ENCODE measurements at places on chromosomes 2 and 18.
A peak's percentile ranks its signal among the peaks of the same experiment; 100 is the strongest.

DNA sequence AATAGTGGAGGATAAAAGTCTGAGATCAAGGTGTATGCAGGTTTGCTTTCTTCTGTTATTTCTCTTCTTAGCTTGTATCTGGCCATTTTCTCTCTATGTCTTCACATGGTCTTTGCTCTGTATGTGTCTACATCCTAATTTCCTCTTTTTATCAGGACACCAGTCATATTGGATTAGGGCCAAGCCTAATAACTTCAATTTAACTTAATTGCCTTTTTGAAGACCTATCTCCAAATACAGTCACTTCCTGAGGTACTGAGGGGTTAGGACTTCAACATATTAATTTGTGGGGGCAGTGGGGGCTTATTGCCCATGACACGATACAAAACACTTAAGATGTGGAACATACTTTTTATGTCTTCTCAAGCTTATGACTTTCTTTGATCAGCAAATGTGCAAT lies 632.9 kb upstream of the CELF4 start:
- DNase-seq, result no peak

DNA sequence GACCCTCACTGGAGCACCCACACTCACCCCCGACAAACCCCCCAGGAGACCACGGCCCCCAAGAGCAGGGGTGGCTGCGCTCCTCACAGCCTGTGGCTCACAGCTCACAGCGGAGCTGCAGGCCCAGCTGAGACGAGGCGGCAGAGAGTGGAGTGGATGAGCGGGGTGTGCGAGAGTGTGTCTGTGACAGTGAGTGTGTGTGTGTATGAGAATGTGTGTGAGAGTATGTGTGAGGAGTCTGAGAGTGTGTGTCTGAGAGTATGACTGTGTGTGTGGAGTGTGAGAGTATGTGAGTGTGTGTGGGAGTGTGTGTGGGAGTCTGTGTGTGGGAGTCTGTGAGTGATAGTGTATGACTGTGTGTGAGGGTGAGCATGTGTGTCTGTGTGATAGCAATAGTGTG lies 55.3 kb upstream of the ID2 start:
- DNase-seq, result no peak

DNA sequence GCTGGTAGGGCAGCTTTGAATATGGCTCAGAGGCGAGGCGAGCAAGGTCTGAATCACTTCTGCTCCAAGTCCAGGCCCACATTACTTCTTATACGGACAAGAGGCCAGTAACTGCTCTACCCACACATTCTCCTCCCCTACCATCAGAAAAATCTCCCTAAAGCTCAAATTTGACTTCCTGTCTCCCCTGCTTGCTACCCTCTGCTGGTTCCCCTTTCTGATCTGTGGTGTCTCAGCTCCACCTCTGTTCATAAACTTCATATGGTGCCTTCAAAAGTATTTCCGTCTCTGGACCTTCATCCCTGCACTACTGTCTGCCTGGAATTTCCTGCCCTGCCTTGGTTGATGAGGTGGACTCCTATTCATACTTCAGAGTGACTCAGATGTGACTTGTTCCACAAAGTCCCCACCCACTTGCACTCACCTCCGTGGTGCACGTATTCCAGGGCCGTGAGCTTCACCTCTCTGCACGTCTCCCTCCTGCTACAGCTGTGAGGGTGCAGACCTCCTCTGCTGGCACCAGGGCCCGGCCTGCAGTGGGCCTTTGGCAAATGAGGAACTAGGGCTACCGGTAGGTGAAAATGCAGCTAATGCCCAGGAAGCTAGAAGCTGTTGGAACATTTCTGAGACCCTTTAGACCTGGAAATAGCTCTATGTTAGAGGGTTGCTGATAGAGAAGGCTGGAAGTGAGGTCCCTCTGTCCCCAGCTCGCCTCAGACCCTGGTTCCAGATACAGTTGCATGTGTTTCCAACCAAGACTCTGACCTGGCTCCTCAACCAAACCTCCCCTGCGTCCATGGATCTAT lies 24.6 kb upstream of the KCMF1 start:
- no peak for DNase-seq

DNA sequence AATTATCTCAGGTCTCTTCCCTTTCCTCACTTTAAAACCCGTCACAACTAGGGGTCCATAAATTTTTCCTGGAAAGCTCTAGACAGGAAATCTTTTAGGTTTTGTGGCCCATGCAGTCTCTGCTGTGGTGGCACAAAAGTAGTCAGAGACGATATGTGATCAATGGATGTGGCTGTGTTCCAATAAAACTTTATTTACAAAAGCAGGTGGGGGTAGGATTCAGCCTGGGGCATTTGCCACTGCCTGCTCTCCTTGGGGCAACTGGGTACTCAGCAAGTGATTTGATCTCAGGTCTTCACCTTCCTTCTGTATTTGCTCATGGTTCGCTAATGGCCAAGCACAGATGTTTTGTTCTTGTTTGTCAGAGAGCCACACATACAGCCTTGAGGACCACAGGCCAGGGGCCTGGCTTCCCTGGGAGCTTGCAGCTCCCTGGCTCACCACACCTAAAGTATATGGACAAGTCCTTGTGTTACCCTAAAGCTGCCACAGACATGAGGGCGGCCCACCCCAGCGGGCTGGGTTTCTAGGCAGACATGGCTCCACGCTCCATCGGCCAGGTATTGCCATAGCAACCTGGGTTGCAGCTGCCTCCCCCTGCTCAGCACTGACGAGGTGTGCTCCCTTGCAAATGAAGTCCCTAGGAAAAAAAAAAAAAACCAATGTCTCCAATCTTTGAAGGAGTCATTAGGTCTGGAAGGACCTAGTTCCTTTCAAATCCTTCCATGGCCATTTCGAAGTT lies 89.7 kb upstream of the YWHAQ start:
- DNase-seq, result no peak

DNA sequence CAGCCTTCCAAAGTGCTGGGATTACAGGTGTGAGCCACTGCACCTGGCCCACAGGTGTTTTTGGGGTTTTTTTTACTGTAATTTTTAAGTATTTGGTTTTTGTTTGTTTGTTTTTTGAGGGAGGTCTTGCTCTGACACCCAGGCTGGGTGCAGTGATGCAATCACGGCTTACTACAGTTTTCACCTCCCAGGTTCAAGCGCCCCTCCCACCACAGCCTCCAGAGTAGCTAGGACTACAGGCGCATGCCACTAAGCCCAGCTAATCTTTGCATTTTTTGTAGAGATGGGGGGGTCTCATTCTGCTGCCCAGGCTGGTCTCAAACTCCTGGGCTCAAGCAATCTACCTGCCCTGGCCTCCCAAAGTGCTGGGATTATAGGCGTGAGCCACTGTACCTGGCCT lies 7.3 kb upstream of the SLC11A1 start:
- no peak for DNase-seq

- no peak for DNase-seq
Observed at GRCh38 chr2:172462849-172463381, 35.5 kb downstream of the ITGA6 start.

GRCh38 chr2:62277688-62278087 lies 81.8 kb downstream of the B3GNT2 start:
- DNase-seq, result no peak

DNA sequence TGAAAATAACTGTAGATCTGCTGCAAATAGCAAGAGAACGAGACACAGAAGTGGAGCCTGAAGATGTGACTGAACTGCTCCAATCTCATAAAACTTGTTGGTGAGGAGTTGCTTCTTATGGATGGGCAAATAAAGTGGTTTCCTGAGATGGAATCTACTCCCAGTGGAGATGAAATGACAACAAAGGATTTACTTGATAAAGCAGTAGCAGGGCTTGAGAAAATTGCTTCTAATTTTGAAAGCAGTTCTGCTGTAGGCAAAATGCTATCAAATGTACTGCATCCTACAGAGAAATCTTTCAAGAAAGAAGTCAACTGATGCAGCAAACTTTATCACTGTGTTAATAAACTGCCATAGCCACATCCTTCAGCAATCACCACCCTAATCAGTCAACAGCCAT lies 44.0 kb downstream of the RPRD1A start:
- no peak for DNase-seq

- DNase-seq, result no peak
Observed at GRCh38 chr2:70663411-70663810, 104.6 kb downstream of the ADD2 start.

- no peak for DNase-seq
Observed at GRCh38 chr18:71116535-71116934, 827.7 kb downstream of the SOCS6 start.

DNA sequence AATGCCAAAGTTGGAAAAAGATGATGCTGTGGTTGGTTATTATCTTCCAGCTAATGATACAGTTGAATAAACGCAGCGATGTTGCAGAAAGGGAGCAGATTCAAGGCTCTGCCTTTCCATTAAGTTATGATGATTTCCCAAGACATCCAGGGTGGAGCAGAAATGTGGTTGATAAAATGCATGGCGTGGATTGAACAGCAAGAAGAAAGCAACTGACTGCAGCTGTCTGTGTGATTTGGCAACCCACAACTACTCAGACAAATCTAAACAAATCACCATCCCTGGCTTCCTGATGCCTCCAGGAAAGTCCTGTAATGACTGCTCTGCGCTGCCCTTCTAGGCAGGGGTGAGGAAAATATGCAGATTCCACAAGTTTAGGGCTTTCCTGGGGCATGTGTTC lies 166.3 kb downstream of the NRP2 start:
- no peak for DNase-seq

- DNase-seq, result no peak
Observed at GRCh38 chr2:36568516-36569246, 29.3 kb downstream of the FEZ2 start.

DNA sequence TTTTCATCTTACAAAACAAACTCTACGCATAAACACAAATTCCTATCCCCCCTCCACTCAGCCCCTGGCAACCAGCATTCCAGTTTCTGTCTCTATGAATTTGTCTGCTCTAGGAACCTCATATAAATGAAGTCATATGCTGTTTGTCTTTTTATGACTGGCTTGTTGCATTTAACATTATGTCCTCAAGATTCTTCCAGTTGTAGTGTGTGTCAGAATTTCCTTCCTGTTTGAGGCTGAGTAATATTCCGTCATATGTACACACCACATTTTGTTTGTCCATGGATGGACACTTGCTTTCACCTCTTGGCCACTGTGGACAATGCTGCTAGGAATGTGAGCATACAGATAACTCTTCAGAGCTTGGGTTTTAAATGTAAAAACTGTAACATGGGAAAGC lies 272.1 kb downstream of the GBX2 start:
- no peak for DNase-seq

- no peak for DNase-seq
Observed at GRCh38 chr18:48594471-48595094, 55.8 kb downstream of the CTIF start.

GRCh38 chr18:68440433-68440832 lies 274.5 kb downstream of the TMX3 start:
- no peak for DNase-seq

- DNase-seq, result no peak
Observed at GRCh38 chr2:234139755-234140154, 89.3 kb downstream of the SPP2 start.

DNA sequence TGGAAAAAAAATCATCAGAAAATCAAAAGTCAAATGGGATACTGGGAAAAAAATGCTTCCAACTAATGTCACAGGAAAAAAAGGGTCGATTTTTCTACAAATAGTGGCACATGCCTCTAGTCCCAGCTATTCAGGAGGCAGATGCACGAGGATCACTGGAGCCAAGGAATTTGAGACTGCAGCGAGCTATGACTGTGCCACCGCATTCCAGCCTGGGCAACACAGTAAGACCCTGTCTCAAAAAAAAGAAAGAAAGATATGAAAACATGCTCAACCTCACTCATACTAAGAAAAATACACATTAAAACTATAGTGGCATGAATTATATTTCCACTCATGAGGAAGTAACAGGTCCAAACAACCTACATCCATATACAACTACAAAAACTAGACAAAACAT lies 17.9 kb downstream of the MEMO1 start:
- DNase-seq, result no peak

GRCh38 chr2:53813151-53813550 lies 26.3 kb downstream of the ERLEC1 start:
- no peak for DNase-seq

DNA sequence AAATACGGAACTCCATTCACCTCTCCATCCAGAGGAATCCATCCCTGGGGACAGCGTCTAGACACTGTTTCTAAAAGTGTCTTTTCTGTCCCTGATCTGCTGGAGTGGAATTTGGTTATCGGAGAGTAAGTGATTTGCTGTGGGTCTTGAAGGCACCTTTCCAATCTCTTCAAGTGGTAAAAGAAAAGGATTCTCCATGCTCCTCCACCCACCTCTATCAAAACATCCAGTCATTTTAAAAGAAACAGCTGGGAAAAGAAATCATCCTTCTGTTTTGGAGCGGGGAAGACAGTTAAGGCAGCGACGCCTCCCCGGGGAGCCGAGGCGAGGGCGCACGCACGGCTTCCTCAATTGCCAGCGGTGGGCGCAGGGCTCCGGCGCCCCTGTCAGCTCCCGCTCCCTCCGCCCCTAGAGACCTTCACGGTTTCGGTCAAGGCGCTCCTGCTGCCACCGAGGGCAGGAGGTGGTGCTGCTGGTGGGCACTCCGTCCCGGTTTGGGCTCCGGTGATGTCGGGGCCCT lies 547 bp downstream of the SLC35F5 start:
- peak; percentile 9 for DNase-seq

- no peak for DNase-seq
Observed at GRCh38 chr18:24234850-24235418, 96.1 kb downstream of the CABYR start.

DNA sequence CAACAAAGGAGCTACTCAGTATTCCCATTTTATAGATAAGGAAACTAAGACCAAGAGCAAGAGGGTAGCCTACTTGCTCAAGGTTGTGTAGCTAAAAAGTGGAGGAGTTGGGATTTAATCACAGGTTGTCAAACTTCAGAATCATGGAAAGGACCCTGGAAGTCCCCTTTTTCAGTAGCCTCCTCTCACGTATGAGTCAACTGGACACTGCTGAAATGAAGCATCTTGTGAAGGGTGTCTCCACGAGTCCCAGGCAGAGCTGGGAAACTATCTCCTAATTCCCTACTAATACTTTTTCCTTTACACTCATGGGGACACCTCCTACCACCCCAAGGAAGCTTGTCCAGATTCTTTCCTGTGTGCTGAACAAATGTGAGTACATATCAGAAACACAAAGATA lies 155.8 kb downstream of the RHBDD1 start:
- no peak for DNase-seq

- DNase-seq, result no peak
Observed at GRCh38 chr2:123453046-123453700, 571.9 kb upstream of the CNTNAP5 start.

DNA sequence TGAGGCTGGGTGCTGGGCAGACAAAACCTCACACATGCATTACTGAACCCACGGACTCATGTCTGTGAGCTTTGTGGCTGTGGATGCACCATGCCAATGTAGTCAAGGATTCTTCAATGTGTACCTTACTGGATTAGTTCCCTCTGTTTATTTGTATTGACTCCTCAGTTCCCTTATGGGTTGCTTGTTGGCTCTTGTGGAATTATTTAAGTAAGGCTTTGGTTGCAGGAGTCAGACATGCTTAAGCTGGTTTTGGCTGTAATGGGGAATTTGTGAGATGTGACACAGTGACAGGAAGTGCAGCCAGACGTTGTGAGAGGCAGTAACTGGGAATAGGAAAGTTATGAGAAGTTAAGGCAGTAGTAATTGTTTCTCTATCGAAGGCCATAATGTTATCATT lies 13.6 kb upstream of the IL1RN start:
- no peak for DNase-seq

GRCh38 chr2:132951008-132951714 lies 281.2 kb upstream of the LYPD1 start:
- no peak for DNase-seq

GRCh38 chr2:57696016-57696415 lies 350.6 kb upstream of the VRK2 start:
- no peak for DNase-seq
